ENCODE measurements at places on chromosomes 1 and 21. TPM values are rescaled to one million over a fixed set of nuclear protein-coding genes. Genes with fewer than 3 reads are reported as not detected.

The ESRRG gene
- 0.52 TPM for total RNA-seq

The ANKRD34A gene
- 0.14 TPM for total RNA-seq

The RAD54L gene
- total RNA-seq, result 23.6 TPM

DNA sequence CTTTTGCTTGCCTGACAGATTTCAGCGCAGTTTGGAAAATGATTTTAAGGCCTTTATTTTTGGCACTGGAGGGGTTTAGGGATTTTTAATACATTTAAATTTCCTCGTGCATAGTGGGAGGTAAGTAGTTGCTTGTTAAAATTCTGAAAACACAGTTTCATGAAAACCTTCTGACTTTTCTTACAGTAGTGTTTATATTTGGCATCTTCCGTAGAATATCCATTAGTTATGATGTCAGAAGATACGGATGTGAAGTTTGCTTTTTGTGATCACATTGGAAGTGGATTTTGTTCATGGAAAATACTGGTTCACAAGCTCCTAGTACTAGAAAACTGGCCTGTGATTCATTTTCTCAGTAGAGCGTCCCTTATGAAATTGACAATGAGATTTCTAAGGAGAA lies 1.3 kb downstream of the RABGAP1L start:
- DNase-seq, result no peak

Data from epithelial cell of proximal tubule (primary cell).